ENCODE measurements at places on chromosomes 16 and 17.

DNA sequence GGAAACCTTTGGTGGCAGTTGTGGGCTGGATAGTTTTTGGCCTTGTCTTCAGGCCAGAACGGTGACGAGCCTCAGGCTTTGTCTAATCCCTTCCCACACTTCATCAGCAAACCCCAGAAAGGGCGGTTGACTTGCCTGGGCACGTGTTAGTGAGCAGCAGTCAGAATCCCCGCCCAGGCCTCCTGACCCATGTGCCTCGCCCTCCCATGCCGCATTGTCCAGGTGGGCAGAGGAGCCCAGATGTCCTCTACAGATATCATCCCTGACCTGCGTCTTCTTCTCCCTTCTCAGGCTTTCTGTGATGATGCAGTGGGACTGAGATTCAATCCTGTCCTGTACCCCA lies 82.5 kb downstream of the OR1D5 start:
- no peak for DNase-seq

- no peak for DNase-seq
Measured at GRCh38 chr16:84844559-84845495, 25.0 kb downstream of the CRISPLD2 start.

DNA sequence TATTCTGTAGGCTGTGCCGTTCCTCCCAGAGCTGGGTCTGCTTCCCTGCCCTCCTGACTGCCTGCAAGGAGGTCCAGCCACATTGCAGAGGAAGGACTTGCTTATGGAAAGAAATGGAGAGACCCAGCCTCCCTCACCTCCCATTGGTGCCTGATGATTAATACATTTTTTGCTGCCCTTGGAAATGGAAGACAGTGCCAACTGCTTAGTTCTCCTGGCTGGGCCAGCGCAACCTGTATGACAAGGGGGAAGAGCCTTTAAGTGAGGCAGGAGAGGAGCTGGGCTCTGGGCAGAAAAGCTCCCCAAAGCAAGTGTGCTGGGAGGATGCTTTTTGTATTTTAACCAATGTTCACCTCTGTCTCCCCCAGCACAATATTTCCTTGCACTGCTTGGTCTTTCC lies 238.5 kb downstream of the SOX9 start:
- DNase-seq: no peak

DNA sequence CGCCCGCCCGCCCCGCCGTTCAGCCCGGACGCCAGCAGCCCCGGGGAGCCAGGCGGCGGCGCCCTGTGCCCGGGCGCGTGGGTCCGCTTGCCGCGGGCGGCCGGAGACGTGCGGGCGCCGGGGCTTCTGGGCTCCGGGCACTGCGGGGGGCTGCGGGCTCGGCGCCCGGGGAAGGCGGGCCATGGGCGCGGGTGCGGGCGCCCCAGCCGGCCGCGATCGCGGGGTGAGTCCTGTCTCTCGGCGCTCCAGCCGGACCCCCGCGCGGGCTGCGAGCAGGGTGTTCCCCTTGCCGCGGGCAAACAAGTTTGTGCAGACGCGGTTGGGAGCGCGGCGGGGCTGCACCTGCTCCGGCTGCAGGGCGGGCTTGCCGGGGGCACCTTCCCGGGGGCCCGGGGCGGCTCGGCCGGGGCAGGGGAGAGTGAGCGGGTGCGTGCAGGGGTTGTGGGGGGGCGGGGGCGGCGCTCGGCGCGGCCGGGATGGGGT lies 292 bp downstream of the WSCD1 start:
- no peak for DNase-seq

DNA sequence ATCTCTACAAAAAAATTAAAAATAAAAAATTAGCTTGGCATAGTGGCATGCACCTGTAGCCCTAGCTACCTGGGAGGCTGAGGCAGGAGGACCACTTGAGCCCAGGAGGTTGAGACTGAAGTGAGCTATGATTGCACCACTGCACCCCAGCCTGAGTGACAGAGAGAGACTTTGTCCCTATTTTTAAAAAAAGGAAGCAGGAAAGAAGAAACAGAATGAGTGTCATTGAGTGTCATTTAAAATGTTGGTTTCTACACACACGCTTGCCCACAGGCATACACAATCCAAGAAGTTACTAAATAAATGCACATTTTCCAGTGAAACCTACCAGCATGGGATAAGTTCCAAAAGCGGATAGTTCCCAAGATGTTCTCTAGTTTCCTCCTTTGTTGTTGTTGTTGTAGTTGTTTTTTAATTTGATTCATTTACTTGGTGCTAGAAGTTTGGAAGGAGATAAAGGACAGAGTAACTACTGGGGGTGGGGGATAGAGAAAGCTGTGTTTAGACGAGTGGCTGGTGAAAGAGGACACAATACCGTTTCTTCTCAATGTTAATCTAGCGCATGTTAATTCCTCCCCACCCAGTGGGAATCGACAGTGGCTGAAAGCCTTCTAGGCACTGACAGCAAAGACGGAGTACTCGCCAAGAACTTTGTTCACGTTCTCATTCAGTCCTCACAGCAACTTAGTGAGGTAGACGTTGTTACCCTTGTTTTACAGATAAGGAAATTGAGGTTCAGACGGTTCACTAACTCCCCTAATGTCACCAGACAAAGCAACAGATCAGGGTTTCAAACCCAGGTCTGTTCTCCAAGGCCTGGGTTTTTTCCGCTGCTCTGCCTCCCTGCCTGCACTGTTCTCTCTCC lies 17.3 kb downstream of the MRPS23 start:
- no peak for DNase-seq

Data from fibroblast of gingiva (primary cell).